ENCODE measurements at places on chromosomes 13 and 19. TPM values are rescaled to one million over a fixed set of nuclear protein-coding genes. Genes with fewer than 3 reads are reported as not detected.

Gene CCDC194
- 0.89 TPM for total RNA-seq

Gene ZNF555
- 1.7 TPM for total RNA-seq

DNA sequence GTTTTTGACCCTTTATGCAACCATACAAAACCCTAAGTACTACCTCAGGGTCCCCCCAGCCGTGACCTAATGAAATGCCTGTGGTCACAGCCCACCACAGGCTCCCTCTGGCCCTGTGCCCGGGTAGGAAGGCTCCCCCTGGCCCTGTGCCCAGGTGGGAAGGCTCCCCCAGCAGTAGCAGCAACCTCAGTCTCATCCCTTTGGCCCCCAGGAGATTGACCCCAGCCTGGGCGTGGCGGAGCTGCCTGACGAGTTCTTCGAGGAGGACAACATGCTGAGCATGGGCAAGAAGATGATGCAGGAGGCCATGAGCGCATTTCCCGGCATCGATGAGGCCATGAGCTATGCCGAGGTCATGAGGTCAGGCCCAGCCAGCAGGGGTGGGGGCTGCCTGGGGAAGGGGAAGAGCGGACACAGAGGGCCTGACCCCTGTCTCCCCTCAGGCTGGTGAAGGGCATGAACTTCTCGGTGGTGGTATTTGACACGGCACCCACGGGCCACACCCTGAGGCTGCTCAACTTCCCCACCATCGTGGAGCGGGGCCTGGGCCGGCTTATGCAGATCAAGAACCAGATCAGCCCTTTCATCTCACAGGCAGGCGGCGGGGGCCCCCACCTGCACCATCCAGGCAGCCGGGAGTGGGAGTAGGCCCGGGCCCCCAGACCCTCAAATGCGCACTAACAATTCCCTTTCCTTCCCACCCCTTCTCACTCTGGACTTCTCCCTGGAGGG lies 6.3 kb upstream of the BEST2 start:
- no peak overlapping the region for H3K27ac ChIP-seq
- H3K4me3 ChIP-seq, result no peak overlapping the region
- peaks cover 4% of the 10 kb centered on the region for H3K27me3 ChIP-seq
- H3K36me3 ChIP-seq, result peaks cover 35% of the 10 kb centered on the region
- no peak for DNase-seq

- no peaks in the 10 kb centered on the region for H3K36me3 ChIP-seq
- no peaks in the 10 kb centered on the region for H3K27me3 ChIP-seq
- peaks cover 40% of the 10 kb centered on the region for H3K4me1 ChIP-seq
- H3K27ac ChIP-seq, result no peak overlapping the region
Observed at GRCh38 chr19:38044267-38045111, 137.5 kb downstream of the SIPA1L3 start.

DNA sequence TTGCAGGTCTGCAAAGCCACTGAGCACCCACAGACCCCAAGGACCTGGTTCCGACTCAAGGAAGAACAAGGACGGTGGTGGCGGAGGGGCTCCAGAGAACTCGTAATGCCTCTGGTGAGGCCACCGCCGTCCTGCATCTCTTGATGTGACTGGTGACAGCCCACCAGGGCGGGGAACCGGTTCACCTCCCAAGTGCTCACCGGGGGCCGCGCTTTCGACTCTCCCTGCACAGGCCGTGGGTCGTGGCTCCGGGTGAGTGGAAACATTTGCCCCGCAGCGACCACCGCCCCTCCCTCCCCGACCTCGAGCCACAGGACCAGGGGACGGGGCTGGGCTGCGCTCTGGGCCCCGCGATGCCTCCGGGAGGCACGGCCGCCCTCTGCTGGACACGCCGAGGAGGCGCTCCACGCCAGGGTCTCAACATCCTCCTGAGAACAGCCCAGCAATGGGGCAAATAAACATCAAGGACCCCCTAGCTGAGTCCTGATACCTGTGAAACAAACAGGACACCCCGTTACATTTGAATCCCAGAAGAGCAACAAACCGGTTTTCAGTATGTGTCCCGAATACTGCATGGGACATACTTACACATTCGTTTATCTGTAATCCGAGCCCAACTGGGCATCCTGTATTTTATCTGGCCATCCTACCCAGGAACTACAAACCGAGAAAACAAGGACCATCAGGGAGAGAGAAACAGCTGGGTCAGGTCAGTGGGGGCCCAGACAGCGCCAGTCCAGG lies 3.9 kb upstream of the PLPP2 start:
- no peak overlapping the region for H3K4me3 ChIP-seq
- peaks cover 10% of the 10 kb centered on the region for H3K4me1 ChIP-seq
- peak; percentile 55 for DNase-seq
- H3K27ac ChIP-seq, result no peak overlapping the region
- no peaks in the 10 kb centered on the region for H3K36me3 ChIP-seq
- H3K27me3 ChIP-seq, result peaks cover 28% of the 10 kb centered on the region

Gene KIR2DL3
- total RNA-seq, result not detected

DNA sequence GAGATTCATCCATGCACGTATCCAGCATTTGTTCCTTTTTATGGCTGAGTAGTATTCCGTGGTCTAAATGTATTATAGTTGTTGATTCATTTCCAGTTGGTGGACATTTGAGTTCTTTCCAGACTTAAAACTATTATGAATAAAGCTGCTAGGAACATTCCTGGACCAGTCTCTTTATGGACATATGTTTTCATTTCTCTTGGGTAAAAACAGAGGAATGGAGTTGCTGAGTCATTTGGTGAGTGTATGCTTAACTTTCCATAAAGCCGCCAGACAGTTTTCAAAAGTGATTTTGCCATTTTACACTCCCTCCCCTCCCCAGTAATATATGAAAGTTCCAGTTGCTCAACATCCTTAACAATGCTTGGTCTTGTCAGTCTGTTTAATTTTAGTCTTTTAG lies 116.4 kb downstream of the TSHZ3 start:
- no peak overlapping the region for H3K27ac ChIP-seq
- no peaks in the 10 kb centered on the region for H3K4me1 ChIP-seq
- DNase-seq, result no peak
- H3K4me3 ChIP-seq, result no peak overlapping the region

DNA sequence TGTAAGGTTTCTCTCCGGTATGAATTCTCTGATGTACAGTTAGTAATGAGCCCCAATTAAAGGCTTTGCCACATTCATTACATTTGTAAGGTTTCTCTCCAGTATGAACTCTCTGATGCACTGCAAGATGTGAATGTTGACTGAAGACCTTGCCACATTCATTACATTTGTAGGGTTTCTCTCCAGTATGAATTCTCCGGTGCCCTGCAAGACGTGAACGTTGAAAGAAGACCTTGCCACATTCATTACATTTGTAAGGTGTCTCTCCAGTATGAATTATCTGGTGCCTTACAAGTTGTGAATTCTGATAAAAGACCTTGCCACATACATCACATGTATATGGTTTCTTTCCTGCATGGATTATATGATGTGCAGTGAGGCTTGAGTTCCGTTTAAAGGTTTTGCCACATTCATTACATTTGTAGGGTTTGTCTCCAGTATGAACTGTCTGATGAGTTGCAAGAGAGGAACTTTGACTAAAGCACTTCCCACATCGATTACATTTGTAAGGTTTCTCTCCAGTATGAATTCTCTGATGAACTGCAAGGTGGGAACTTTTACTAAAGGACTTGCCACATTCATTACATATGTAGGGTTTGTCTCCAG lies 17.7 kb upstream of the ZNF432 start:
- no peaks in the 10 kb centered on the region for H3K4me1 ChIP-seq
- no peak overlapping the region for H3K27ac ChIP-seq
- peaks cover 87% of the 10 kb centered on the region for H3K36me3 ChIP-seq
- DNase-seq, result no peak
- no peaks in the 10 kb centered on the region for H3K27me3 ChIP-seq

DNA sequence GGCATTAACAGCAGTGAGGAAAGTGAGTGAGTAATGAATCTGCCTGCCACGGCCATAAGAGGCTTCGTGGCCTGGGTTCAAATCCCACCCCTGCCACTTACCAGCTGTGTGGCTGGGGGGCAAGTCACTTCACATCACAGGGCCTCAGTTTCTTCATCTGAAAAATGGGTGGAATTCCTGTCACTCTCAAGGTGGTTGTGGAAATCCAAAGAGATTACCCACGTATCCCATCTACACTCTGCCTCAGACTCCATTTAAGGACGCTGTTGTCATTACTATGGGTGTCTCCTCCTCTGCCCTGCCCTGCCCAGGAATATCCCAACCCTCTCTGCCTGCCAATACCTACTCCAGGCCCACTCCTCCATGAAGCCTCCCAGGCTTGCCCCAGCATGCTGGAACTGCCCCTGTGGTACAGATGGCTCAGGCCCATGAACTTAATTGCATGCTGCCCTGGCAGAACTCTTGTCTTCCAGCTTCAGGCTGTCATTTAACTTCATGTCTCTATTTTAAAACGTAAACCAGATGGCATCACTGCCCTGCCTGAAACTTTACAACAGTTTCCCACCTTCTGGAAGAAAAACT lies 3.1 kb downstream of the GIPC1 start:
- DNase-seq, result no peak
- no peaks in the 10 kb centered on the region for H3K27me3 ChIP-seq
- no peak overlapping the region for H3K4me3 ChIP-seq
- peaks cover 17% of the 10 kb centered on the region for H3K4me1 ChIP-seq
- peaks cover 9% of the 10 kb centered on the region for H3K36me3 ChIP-seq

DNA sequence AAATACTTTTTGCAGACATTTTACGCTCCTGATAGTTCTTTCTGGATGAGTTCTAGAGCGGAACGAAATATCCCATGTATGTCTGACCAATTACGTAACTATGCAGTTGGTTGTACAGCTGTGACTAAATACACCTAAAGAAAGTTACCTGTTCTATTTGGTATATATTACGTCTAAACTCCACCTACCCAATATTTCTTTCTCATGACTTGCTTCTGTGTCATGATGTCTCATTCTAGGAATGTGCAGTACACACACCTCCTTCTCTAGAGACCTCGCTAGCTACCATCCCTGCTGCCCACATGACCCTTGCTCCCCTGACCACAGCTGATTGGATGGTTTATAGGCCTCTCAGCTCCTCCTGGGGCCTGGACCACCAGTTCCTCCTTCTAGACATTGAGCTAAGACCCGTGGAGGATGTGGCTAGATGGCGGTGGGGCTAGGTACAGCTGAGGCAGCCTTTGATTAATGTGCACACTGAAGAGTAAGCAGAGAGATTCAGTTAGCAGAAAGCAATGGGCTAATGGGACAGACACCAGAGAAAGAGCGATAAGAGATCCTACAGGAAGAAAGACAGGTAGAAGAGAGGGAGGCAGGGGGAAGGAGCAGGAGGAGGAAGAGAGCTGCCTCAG lies 422.1 kb downstream of the COG6 start:
- H3K4me3 ChIP-seq, result no peak overlapping the region
- H3K4me1 ChIP-seq, result no peaks in the 10 kb centered on the region
- H3K27me3 ChIP-seq, result no peaks in the 10 kb centered on the region
- no peaks in the 10 kb centered on the region for H3K36me3 ChIP-seq
- no peak for DNase-seq
- H3K27ac ChIP-seq, result no peak overlapping the region

- H3K4me1 ChIP-seq, result no peaks in the 10 kb centered on the region
- H3K27ac ChIP-seq, result no peak overlapping the region
- H3K27me3 ChIP-seq, result peaks cover 7% of the 10 kb centered on the region
- H3K4me3 ChIP-seq, result no peak overlapping the region
Observed at GRCh38 chr13:36528105-36528504, 95.8 kb downstream of the CCNA1 start.

Gene BORA
- total RNA-seq, result 19.5 TPM

DNA sequence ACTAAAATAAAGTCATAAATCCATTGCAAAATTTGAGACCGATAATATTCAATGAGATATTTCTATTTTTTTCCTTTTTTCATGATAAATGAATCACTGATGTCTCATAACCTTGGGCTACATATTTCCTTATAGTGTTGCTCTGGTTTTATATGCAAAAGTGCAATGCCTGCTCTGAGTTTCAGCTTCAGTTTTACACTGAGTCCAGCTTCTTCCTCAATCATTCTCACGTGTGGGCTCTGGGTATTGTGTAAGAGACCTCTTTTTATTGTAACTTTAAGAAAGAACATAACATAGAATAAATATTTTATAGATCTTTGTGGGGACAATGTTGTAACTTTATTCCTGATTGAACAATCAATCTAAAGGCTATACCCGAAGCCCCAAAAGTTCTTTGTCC lies 280.2 kb upstream of the EDNRB start:
- no peak for DNase-seq
- no peaks in the 10 kb centered on the region for H3K36me3 ChIP-seq
- no peak overlapping the region for H3K4me3 ChIP-seq
- H3K4me1 ChIP-seq, result no peaks in the 10 kb centered on the region
- H3K27ac ChIP-seq, result no peak overlapping the region
- peaks cover 5% of the 10 kb centered on the region for H3K27me3 ChIP-seq

Gene NTN5
- not detected for total RNA-seq

- no peaks in the 10 kb centered on the region for H3K36me3 ChIP-seq
- no peak for DNase-seq
- no peaks in the 10 kb centered on the region for H3K4me1 ChIP-seq
- H3K27ac ChIP-seq, result no peak overlapping the region
- no peaks in the 10 kb centered on the region for H3K27me3 ChIP-seq
- no peak overlapping the region for H3K4me3 ChIP-seq
Observed at GRCh38 chr13:95948656-95949055, 104.5 kb downstream of the UGGT2 start.

- H3K27ac ChIP-seq, result no peak overlapping the region
- no peaks in the 10 kb centered on the region for H3K36me3 ChIP-seq
Observed at GRCh38 chr19:33052352-33052972, 12.2 kb downstream of the RHPN2 start.

GRCh38 chr13:113888701-113889330 lies 24.9 kb upstream of the GAS6 start:
- H3K4me1 ChIP-seq, result no peaks in the 10 kb centered on the region
- no peaks in the 10 kb centered on the region for H3K36me3 ChIP-seq
- H3K27me3 ChIP-seq, result no peaks in the 10 kb centered on the region
- no peak for DNase-seq

Gene CGB3
- total RNA-seq, result not detected

Gene COG3
- total RNA-seq, result 19.1 TPM

DNA sequence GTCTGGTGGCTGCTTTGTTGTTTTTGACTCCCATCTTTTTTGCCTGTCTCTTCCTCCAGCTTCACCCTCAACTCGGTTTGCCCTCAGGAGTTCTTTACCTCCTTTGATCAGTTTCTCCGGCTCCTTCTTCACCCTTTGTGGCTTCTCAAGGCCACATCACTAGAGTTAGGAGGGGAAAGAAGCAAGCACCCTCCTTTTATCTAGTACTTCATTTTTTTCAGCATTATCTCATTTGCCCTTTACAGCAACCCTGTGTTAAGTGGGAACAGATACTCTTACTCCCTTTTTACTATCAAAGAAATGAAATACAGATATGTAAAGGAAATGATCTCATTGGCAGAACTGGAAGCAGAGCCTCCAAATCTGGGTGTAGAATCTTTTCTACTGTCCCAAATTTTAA lies 26.9 kb downstream of the RAP2A start:
- peak overlapping the region; percentile 6 for H3K4me3 ChIP-seq
- H3K27ac ChIP-seq, result peak overlapping the region; percentile 75
- peak; percentile 4 for DNase-seq
- peaks cover 31% of the 10 kb centered on the region for H3K4me1 ChIP-seq
